ENCODE measurements at places on chromosomes 1 and 21. TPM values are rescaled to one million over a fixed set of nuclear protein-coding genes. Genes with fewer than 3 reads are reported as not detected.

- H3K4me3 ChIP-seq = no peak overlapping the region
- H3K36me3 ChIP-seq = no peaks in the 10 kb centered on the region
- no peak for DNase-seq
- peaks cover 4% of the 10 kb centered on the region for H3K4me1 ChIP-seq
- no peak overlapping the region for H3K27ac ChIP-seq
- no peaks in the 10 kb centered on the region for H3K27me3 ChIP-seq
Observed at GRCh38 chr1:181122222-181122621, 33.7 kb downstream of the IER5 start.

S1PR1 gene
- 130 TPM for total RNA-seq

- H3K36me3 ChIP-seq = peaks cover 3% of the 10 kb centered on the region
- H3K4me3 ChIP-seq = no peak overlapping the region
- no peak for DNase-seq
- H3K27me3 ChIP-seq = no peaks in the 10 kb centered on the region
- no peak overlapping the region for H3K27ac ChIP-seq
Observed at GRCh38 chr1:97254731-97255463, 533.3 kb downstream of the PTBP2 start.

DNA sequence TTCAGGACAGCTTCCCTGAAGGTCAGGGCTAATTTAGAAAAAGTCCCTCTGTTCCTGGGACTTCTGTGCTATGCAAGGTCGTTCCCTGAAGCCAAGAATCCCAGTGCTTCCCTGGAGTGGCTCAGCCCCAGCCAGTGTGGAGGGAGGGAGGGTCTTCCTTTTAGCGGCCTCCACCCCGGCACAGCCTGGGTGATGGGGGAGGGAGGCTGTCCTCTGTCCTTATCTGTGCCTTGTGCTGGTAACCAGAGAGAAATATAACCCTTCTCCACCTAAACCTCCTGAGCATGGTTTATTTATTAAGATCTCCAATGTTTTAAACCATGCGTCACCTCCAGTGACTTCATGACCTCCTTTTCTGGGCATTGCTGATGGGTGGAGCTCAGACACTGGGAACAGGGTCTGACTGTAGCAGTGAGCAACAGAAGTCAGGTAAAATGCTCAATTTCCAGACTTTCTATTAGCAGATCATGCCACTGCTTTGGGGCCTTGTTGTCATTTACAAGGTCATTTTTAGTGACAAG lies 157.1 kb downstream of the DSCAM start:
- H3K27ac ChIP-seq = no peak overlapping the region
- H3K4me3 ChIP-seq = no peak overlapping the region
- no peaks in the 10 kb centered on the region for H3K4me1 ChIP-seq

ATP1A2 gene
- total RNA-seq = not detected

SYCP1 gene
- total RNA-seq = not detected

PTPN14 gene
- total RNA-seq = 4.1 TPM

CFHR1 gene
- not detected for total RNA-seq

GRCh38 chr1:235669277-235669676 lies 19.7 kb upstream of the GNG4 start:
- no peak overlapping the region for H3K27ac ChIP-seq
- no peaks in the 10 kb centered on the region for H3K27me3 ChIP-seq
- no peak for DNase-seq
- H3K4me3 ChIP-seq = no peak overlapping the region

ALG14 gene
- 7.3 TPM for total RNA-seq

BRWD1 gene
- 19.1 TPM for total RNA-seq

CYP4A11 gene
- not detected for total RNA-seq

PAPPA2 gene
- 0.28 TPM for total RNA-seq

GRCh38 chr1:225963735-225964530 lies 22.9 kb upstream of the LEFTY2 start:
- peaks cover 2% of the 10 kb centered on the region for H3K27me3 ChIP-seq
- no peak overlapping the region for H3K27ac ChIP-seq
- no peak for DNase-seq
- H3K36me3 ChIP-seq = no peaks in the 10 kb centered on the region
- no peak overlapping the region for H3K4me3 ChIP-seq

CDC42BPA gene
- 7.8 TPM for total RNA-seq

- no peak overlapping the region for H3K27ac ChIP-seq
- H3K36me3 ChIP-seq = no peaks in the 10 kb centered on the region
- H3K4me1 ChIP-seq = no peaks in the 10 kb centered on the region
- DNase-seq = no peak
- H3K27me3 ChIP-seq = no peaks in the 10 kb centered on the region
Observed at GRCh38 chr1:192066202-192066601, 92.1 kb upstream of the RGS18 start.

CTSK gene
- total RNA-seq = 2.1 TPM

- no peak for DNase-seq
- no peak overlapping the region for H3K4me3 ChIP-seq
- H3K27me3 ChIP-seq = no peaks in the 10 kb centered on the region
- H3K36me3 ChIP-seq = no peaks in the 10 kb centered on the region
Observed at GRCh38 chr1:104463126-104463697, 713.5 kb downstream of the AMY1C start.
